ENCODE measurements at places on chromosomes 2 and 18.

DNA sequence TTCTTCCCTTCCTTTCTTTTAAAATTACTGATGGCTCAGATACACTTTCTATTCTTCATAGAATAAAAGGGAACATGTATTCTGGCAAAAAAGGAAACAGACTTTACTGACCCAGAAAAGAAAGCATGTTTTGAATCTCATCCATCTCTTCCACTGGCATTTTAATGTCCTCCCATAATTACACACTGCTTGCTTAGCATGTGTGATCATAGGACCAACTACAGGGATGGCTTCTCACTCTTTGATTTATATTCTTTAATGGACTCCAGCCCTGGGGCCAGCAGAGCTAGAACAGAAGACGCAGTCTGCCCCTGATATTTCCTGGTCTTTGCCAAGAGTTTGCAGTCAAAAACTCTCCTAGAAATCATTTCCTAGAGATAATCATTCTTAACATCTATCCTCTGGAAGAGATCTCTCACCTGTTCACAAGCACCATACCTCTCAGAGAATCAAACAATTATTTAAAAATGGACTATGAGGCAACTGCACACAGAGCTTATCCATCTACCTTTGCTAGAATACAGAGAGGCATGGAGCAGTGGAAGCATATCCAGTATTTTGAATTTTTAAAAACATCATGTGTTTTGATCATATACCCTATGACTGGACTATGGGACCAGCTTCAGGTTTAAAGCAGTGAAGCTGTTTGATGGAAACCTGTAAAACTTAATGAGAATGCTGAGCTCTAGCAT is 429.1 kb downstream of the NRXN1 start:
- no peak for DNase-seq

DNA sequence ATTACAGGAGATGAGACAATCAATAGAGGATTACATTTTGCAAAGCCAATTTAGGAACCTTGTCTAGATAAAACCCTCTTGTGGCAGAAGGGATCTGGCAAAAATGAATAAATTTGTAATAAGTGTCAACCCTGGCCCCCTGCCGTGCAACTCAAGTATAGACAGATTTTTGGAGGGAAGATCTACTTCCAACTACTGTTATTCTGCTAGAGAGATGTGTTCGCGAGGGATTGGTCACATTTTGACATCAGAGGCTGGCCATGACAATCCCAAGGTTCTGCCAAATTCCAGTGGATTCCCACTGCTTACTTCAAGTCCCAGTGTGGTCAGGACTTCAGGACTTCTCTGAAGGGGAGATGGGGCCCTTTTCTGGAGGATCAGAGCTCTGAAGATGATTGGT is 192.6 kb downstream of the SH3RF3 start:
- DNase-seq: no peak

- no peak for DNase-seq
Observed at GRCh38 chr2:190561094-190561493, 26.6 kb upstream of the NEMP2 start.

DNA sequence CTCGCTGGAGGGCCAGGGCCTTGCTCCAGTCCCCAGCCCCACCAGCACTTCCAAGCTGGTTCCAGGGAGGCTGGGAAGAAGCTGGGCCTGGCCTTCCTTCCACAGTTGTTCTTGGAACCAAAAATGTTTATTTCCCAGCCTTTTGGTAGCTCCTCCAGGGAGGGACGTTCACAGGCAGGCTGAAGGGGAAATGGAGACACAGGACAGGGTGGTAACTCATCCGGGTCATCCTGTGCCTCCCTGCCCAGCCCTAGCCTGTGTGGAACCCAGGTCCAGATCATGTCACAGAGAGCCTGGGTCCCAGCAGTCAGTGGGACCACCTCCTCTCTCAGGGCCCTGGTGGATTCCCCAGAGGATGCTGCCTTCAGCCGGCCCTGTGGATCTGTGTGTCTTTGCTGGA is 12.5 kb upstream of the ARMC9 start:
- peak; percentile 62 for DNase-seq

DNA sequence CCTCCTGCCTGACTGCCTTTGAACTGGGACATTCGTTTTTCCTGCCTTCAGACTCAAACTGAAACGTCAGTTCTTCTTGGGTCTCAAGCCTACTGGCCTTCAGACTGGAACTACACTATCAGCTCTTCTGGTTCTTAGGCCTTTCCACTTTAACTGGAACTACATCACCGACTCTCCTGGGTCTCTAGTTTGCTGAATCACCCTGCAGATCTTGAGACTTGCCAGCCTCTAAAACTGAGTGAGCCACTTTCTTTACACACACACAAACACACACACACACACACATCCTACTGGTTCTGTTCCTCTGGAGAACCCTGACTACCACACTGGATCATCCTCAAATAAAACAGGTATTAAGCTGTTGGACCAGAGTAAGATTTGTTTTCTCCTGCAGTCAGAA is 46.7 kb upstream of the ATL2 start:
- DNase-seq: no peak

GRCh38 chr2:37556256-37556655 is 115.2 kb downstream of the CDC42EP3 start:
- DNase-seq: no peak

GRCh38 chr2:45713136-45713535 is 61.7 kb downstream of the PRKCE start:
- DNase-seq: no peak

GRCh38 chr2:229443141-229443540 is 172.1 kb upstream of the PID1 start:
- DNase-seq: no peak

- DNase-seq: no peak
Observed at GRCh38 chr18:43277164-43277600, at the start of gene SYT4. Gene SYT4, minus strand, starts transcription at chr18:43277490. Its CDS starts 209 bp downstream, at chr18:43277281.

- no peak for DNase-seq
Observed at GRCh38 chr2:241811201-241811951, 2.4 kb downstream of the NEU4 start.

GRCh38 chr2:84940088-84940470 is 30.9 kb upstream of the KCMF1 start:
- no peak for DNase-seq

DNA sequence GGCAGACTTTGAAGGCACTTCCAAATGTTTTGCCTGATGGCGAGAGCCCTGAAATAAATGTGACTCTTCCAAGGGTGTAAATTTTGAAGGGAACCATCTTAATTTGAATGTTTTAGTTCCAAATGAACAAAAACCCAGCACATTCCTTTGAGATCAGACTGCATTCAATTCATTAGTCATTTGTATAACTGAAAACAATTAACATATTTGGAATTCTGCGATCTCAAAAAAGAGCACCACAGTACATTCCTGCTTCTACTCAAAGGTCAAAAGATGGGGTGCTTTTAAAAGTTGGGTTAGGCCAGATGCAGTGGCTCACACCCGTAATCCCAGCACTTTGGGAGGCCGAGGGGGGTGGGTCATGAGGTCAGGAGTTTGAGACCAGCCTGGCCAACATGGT is 38.2 kb upstream of the CHRNA1 start:
- no peak for DNase-seq

GRCh38 chr2:205531072-205531471 is 151.2 kb upstream of the NRP2 start:
- no peak for DNase-seq

GRCh38 chr2:65525616-65526231 is 93.3 kb upstream of the SPRED2 start:
- no peak for DNase-seq

- no peak for DNase-seq
Observed at GRCh38 chr2:53697686-53698085, 69.9 kb upstream of the CHAC2 start.

GRCh38 chr2:22037274-22037673 is 913.5 kb downstream of the TDRD15 start:
- no peak for DNase-seq

DNA sequence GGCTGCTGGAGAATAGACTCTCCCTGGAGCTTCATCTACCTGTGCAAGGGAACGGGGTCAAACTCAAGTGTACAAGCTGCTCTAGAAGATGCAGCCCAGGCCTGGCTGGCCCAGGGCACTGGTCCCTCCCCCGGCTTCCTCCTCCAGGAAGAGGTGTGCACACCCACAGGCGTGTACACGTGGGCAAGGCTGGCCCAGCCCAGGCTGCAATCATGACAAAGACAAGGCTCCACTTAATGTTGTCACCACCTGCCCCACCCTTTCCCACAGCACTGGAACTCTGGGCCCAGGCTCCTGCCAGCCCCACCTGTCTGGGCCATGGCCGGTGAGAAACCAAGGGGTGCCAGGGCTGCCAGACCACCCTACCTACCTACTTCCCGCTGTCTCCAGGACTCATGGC is 29.6 kb upstream of the ALPP start:
- DNase-seq: no peak

GRCh38 chr2:101512993-101513392 is 38.1 kb upstream of the RFX8 start:
- DNase-seq: no peak

DNA sequence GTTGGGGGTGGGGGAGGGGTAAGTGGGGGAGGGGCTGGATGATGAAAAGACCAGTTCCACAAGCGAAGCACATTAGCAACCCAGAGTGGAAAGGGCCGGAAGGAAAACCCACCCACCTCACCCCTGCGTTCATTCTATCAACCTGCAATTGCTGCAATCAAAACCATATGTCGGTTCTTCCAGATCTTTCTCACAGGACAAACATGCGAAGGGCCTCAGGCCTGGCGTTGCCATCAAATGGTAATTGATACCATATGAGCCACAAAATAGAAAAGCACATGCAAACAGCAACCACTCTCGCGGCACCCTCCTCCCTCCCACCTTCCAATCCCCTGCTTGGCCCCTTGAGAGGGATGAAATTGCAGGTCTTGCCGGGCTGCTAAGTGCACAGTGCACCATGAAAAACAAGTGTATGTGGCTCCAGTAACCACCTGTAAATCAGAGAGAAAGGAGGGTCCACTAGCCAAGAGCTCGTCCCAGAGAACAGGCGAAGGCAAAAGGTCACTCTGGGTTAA is 287.5 kb downstream of the TCF4 start:
- DNase-seq: no peak

DNA sequence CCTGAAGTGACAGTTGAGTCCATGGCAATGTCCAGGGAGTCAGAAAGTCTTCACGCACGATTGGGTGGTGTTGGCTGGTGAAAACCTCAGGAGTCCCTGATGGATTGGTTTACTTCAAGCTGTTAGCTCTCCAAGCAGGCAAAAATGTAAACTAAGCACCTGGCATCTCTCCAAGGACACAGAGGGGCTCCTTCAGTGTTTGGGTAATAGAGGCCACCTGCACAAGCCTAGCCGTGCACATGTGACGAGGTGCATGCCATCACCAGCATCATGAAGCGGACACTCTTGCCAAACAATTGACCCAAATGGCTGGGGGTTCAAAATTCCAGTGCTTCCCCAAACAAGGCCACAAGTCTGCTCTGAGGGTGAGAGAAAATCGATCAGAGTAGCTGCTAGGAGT is 104.7 kb upstream of the CD302 start:
- no peak for DNase-seq

DNA sequence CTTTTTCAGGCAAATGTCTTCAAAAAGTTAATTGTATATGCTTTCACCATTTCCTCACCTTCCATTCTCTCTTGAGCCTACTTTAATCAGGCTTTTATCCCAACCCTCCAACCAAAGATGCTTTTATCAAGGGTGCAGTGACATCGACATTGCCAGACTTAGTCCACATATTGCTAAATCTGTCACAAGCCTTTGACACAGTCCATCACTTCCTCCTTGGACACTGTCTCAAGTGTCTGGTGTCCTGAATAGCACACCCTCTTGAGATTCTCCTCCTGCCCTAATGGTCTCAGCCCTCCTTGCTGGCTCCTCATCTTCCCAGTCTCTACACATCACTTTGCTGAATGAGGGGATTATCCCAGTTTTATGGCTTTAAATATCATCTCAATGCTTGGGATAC is 147.5 kb upstream of the SLC39A10 start:
- DNase-seq: no peak

DNA sequence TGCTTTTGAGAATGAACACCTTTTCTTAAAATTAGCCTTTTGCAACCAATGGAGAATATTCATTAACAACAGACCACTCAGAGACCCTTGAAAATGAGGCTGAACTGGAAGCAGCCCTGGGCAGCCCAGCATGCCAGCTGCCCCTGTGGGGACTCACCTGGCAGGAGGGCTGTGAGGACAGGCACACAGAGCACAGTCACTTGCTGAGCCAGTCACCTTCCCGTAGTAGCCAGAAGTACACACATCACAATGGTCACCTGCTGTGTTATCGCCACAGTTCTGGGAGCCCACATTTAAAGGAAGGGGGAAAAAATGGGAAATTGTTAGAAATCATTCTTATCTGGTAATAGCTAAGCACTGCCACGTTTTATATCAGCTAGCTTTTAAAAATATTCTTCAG is 115.5 kb downstream of the LAMA1 start:
- no peak for DNase-seq

DNA sequence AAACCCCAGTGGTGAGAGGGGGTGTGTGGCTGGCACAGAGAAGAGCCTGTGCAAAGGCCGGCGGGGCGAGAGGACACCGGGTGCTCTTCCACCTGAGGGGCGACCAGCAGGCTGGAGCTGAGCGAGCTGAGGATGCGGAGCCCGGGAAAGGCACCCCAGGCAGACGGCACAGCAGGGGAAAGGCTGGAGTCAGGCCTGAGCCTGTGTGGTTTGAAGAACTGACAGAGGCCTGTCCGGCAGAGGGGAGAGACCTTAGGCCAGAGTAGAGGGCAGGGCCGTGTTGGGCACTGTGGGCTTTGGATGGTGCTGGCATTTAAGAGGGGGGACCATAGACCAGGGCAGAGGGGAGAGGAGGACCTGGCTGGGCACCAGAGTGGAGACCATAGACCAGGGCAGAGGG is 149.8 kb downstream of the RTP5 start:
- no peak for DNase-seq

DNA sequence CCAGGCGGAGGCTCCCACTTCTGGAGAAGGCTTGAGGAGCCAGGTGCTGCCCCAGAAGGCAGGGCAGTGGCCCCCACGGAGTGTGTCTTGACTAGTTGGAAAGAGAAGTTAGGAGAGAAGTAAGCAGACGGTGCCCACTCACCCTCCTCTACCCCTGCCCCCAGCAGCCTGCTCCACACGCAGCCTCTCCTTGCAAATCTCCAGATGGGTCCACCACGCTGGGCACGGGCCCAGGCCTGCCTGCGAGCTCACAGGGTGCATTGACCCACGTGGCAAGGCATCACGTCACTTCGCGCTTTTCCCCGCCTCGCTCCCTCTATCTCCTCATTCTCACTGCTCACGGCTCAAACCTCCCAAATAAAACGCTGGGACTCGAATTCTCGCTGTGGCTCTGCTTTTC is 71.8 kb upstream of the RAB12 start:
- no peak for DNase-seq

- no peak for DNase-seq
Observed at GRCh38 chr2:183024339-183025095, 13.7 kb downstream of the NCKAP1 start.

DNA sequence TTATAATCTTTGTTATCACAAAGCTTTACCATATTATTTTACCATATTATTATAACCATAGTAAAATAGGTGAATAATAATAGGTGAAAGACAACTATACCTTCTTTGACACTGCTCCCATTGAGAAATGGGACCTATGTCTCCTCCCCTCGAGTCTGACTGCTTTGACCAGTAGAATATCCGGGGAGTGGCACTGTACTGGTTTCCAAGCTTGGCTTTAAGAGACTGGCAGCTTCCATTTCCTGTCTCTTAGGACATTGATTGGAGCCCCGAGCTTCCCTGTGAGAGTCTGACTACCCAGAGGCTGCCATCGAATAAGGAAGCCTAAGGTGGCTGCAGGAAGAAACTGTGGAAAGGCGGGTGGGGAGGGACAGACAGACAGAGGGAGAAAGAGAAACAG is 40.1 kb upstream of the PLEKHM3 start:
- DNase-seq: no peak

GRCh38 chr18:73981796-73982195 is 165.8 kb downstream of the FBXO15 start:
- no peak for DNase-seq

- DNase-seq: no peak
Observed at GRCh38 chr2:8623958-8624591, 57.8 kb upstream of the ID2 start.
